ENCODE measurements at places on chromosomes 13 and 19.
A peak's percentile ranks its signal among the peaks of the same experiment; 100 is the strongest.

- DNase-seq = no peak
Observed at GRCh38 chr19:881385-882071, 11.5 kb downstream of the MED16 start.

GRCh38 chr13:28451482-28452217 lies 43.3 kb downstream of the FLT1 start:
- no peak for DNase-seq

DNA sequence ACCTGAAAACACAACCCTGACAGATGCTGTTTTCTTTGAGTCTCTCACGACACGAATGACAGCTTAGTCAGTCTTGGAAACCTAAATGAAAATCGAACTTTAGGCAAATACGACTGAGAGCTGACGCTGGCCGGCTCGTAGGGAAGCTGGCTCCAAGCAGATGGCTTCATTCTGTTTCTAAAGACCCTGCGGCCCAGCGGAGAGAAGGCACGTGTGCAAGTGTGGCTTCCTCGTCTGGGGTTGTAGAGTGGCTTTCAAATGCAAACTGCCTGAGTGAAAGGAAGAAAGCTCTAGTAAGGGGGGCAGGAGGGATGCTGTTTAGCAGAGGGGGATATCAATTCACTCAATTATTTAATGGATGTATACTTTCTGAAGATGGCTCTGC lies 26.1 kb upstream of the TIMM44 start:
- DNase-seq = no peak

GRCh38 chr19:48896191-48896720 lies 2.3 kb downstream of the TULP2 start:
- peak; percentile 45 for DNase-seq

DNA sequence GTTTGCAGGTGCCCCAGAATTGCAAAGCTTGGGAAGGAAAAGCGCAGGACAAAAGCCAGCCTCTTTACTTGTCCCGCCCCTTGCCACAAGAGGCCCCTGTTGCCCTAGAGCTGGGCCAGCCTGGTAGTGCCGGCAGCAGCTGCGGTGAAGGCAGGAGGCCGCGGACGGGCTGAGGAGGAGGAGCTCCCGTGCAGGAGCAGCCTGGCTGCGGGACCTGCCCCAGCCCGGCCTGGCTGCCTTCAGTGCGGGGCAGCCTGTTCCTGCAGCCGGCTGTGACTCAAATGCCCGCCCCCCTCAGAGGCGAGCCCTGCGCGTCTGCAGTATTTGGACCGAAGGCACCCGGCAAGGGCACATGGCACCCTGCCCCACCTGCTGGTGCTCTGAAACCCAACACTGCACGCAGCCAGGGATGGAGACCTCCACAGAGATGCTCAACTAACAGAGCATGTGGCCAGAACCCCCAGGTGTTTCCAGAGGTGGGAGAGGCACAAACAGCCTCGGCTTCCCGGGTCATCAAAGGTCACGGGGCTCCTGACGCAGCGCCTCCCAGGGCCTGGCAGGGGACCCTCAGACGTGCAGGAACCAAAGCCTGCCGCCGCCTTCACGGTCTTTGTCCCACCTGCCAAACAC lies 29.7 kb downstream of the NAXD start:
- peak; percentile 41 for DNase-seq

DNA sequence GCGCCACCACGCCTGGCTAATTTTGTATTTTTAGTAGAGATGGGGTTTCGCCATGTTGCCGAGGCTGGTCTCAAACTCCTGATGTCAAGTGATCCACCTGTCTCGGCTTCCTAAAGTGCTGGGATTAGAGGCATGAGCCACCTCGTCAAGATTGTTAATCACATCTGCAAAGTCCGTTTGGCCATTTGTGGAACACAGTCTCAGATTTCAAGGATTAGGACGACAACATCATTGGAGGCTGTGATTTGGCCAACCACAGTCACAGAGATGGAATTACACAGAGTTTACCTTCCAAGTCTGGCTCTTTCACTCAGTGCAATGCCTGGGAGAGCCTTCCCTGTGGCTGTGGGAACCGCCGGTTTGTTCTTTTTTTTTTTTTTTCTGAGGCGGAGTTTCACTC lies 17.8 kb downstream of the SULT2B1 start:
- DNase-seq = no peak

- no peak for DNase-seq
Observed at GRCh38 chr13:63299866-63300394, 1884.3 kb upstream of the PCDH20 start.

GRCh38 chr13:114148521-114148855 lies 16.1 kb upstream of the RASA3 start:
- DNase-seq = no peak

DNA sequence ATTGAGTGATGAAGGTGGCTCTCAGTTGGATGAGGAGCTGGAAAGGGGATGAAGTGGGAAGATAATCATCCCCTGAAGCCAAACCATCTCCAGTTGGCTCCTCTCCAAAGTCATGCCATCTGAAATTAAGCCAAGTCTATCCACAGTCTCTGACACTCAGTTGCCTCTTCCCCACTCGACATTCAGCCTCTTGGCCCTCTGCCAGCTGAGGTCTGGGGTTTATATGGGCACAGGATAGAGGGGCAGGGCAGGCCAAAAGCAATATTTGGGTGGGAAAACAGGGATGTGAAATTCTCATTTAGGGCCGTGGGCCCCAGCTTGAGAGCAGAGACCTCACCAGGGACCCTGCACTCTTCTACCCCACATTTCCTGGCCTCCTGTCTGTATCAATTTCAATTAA lies 85.9 kb downstream of the SLITRK1 start:
- no peak for DNase-seq

DNA sequence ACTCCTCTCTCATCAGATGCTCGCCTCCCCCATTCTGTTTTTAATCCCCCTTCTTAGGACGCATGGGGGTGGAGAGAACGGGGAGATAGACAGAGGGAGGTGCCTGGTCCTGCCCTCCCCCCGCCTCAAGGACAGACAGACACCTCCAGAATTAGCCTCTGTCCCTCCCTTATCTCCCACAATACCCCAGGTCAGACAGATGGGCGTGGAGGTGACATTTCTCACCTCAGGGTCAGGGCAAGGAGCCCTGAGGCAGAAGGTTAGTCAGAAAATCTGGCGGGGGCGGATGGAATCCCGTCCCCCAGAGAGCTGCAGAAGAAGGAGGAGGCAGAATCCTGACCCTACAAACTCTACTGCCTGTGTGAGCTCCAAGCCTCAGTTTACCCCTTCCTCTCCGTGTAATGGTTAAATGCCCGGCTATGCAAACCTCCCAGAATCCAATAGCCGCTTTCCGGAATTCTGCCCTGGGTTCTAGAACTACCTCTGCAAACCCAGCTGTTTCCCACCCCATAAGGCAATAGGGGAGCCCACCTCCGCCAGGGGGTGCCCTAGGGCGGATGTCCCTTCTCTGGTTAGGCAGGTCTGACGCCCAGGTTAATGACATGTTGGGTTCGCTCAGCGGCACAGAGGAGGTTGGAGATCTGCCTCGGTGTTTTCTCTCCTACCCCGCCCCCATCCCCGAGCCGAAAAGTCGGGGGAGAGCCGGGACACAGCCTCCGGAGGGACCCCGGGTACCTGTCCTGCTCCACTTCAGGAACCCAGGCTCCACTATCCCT lies 900 bp downstream of the PPP1R13L start:
- no peak for DNase-seq

- no peak for DNase-seq
Observed at GRCh38 chr13:74444864-74445479, 310.8 kb upstream of the KLF12 start.

GRCh38 chr19:58367698-58368454 lies 5.3 kb upstream of the ZNF497 start:
- DNase-seq = no peak

DNA sequence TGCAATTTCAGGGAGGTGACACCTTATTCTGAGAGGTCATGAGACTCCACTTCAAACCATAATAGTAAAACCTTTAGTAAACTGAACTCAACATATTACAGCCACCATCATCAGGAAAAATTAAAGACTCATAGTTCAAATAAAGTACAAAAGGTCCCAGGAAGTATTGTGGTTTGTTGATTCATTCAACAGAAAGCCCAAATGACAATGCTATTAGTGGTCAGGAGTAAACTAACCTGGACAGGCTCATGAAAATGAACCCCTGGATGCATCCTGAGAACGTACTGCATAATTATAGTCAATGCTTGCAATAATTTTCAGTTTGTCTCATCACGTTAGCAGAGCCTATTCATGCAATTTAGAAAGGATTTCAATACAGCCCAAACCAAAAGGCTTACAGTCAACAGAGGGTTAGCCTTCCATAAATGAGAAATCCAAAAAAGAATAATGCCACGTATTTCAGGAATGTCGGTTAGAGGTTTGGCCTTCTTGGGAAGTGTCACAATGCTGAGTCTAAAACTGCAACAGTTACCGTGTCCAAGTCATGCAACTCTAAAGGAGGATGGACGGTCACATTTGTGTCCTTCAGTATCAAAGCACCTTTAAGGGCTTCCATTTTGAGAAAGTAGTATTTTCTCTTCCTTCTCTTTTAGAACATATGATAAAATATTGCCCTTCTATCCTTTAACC lies 280.8 kb downstream of the ABCC4 start:
- no peak for DNase-seq

DNA sequence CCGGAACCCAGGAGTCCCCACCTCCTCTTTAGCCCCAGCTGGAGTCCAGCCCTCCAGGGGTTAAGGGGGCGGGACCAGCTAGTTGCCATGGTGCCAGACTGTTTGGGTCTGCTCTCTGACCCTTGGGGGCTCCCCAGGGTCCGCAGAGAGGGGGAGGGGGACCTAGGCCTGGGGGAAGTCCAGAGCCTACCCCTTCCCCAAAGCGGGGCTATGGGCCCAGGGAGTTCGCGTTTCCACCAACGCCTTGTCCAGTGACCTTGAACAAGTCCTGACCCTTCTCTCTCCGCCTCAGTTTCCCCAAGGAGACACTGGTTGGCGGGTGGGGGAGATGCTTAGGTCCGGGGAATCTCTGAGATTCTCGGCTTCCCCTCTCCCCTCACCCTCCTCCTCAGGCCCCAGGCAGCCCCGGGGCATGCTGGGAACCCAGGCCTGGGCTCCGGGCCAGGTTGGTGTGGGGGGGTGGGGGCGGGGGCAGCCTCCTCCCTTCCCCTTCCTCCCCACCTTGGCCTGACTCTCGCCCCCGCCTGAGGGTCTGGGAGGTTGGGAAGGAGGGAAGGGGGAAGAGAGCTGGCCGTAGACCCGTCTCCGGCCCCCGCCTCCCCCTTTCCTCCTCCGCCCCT lies 2.6 kb upstream of the SPACA6 start:
- peak; percentile 77 for DNase-seq

DNA sequence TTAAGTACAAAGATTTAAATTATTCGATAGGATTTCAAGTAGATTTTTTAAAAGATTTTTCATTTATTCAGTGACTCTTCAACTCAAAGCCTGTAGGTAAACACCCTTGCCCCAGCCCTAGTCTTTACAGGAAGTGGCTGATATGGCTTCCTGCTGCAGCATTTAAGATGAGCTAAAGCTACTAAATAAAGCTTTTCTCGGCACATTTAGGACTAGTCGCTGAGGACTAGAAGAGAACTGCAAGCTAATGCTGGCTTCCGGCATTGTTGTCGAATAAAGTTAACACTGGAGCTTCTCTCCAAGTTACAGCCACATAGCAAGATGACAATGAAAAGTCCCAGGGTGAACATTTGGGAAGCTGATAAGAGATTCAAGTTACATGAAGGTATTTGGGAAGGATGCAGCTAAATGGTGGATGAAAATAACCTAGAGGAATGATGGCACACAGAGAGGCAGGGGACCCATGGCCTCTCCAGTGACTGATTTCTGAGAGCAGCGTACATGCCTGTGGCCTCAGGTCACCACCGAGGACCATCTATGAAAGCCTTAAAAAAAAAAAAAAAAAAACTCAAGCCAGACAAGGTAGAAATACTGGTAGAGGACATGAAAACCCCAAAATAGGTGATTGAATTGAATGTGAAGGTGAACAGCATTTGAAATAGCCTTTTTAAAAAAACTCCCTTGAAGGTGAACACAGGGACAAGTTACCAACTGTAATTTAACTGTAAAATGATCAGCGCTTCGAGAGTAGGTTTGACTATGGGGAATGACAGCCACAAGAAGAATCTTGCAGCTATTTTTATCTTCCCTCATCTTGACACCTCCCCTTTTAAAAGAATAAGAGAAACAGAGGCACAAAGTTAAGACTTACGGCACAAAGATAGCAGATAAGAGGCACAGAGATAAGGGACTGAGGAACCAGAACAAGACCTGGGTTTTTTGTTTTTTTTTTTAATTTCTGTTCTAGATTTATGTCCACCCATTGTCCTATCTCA lies 155.4 kb downstream of the DCT start:
- DNase-seq = no peak

DNA sequence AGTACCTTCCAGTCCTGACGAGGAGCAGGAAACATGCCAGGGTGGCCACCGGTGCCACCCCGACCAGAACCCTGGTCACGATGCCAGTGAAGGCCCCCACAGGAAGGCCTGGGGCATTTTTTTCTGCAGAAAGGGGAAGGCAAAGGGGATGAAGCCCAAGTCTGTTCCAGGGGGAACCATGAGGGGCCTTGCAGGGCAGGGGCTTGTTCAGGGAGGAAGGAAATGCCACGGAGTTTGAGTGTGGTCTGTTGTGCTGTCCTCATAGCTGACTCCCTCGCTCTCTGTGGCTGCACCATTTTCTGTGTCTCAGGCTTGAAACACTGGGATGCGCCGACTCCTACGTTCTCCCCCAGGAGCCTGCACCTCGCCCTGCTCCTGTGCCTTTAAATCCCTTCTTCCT lies 27.5 kb upstream of the CEACAM1 start:
- no peak for DNase-seq

DNA sequence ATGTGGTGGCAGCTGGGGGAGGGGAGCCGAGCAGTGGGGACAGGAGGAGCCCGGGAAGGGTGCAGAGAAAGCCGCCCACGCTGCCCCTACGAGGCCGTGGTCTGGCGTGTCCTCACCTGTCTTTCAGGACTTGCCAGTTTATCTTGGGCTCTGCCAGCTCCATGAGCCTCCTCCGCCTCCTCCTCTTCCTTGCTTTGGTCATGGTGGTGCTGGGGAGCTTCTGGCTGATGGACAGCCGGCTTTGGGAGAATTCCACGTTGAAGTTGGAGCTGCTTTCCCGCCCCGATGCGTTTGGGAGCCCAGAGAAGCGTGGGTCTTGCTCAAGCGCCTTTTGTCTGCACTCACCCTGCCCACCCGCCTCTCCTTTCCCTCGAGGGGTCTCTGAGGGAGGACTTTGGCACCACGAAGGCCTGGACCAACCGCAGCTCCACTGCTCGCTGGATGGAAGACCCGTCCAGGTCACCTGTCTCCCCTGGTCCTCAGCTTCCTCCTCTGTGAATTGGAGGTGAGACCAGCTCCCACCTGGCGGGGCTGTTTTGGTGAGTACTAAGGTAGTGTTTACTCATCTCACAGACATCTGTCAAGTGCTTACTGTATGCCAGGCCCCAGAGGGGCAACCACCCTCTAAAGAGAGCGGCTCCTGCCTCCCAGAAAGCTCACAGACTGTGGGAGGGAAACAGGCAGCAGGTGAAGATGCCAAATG lies 29.7 kb upstream of the MIER2 start:
- DNase-seq = no peak

DNA sequence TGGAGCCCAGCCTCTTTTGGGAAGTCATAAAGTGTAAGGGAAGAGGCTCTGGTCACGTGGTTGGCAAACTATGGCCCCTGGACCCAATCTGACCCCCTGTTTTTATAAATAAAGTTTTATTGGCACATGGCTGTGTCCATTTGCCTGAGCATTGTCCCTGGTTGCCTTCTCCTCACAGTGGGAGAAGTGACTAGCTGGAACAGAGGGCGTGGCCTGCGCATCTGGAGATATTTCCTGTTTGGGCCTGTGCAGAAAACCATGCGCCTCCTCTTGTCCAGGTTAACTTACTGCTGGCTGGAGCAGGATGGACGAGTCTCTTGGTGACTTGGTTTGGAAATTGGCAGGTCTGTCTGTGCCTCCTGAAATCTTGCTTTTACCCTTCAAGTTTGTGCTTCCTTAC lies 48.3 kb downstream of the KDM4B start:
- DNase-seq = no peak

Measured in hypothalamus (tissue), 51 donors.